ENCODE measurements at places on chromosomes 2 and 18.

DNA sequence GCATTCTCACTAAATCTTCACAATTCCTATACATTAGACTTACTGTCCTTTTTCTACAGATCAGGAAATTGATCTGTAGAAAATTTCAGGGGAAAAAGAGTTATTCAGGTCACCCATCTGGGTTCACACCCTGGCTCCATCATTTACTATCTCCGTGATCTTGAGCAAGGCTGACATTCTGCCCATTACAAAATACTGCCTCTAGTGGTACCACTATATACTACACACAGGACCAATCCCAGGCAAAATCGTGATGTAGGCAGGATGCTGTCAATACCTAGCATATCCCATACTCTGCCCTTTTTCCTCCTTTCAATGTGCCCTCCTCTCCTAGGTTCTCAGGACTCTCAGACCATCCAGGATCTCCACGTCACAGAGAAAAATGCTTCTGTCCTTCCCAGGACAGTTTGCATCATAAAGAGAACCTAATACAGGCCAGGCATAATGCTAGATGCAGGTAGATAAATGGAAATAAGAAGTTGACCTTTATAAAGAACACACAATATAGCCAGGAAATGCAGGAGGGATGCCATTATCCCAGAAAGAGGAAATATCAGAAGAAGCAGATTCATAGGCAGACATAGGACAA lies 101.9 kb downstream of the CDH20 start:
- DNase-seq = no peak

- no peak for DNase-seq
These were observed 4.3 kb downstream of the RAX start for GRCh38 chr18:59268721-59269562.

- DNase-seq = no peak
These were observed 260.5 kb downstream of the C1D start for GRCh38 chr2:67802291-67802690.

DNA sequence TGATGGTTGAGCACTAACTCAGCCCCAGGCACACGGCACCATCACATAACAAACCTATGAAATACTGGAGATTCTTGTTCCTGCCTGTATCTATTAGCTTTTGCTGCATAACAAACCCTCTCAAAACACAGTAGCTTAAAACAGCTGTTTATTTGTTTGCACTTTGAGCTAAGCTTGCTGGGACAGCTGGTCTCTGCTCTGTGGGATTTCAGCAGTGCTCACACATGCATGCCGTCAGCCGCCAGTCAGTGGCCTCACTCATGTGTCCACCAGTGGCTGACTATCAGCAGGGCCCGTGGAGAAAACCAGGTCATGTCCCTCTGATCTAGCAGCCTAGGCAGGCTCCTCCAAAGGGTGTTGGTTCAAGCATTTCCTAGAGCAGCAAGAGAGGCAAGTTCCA lies 52.8 kb upstream of the RAB12 start:
- no peak for DNase-seq

DNA sequence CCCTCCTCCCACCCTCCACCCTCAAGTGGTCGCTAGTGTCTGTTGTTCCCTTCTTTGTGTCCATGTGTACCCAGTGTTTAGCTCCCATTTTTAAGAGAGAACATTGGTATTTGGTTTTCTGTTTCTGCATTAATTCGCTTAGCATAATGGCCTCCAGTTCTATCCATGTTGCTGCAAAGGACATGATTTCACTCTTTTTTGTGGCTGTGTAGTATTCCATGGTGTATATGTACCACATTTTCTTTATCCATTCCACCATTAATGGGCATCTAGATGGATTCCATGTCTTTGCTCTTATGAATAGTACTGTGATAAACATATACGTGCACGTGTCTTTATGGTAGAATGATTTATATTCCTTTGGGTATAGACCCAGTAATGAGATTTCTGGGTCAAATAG lies 42.9 kb downstream of the TSPYL6 start:
- DNase-seq = no peak

DNA sequence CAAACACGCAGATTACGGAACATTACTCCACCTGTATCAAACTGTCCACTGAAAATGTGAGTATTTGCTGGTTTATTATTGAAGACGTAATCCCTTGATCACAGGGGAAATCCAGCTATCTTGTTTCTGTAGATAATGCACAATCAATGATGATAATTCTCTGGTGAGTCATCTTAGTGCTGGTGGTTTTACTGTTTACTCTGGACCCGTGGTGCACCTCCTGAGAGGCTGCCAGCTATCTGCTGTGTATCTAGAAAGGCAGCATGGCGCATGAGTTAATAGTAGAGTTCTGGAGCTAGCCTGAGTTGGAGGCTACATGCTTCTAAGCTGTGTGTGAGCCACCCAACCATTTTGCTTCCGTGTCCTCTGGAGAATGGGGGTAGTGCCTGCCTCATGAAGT lies 6.5 kb downstream of the NCAPH start:
- DNase-seq = peak; percentile 68
